ENCODE measurements at places on chromosomes 2 and 18.

GRCh38 chr2:29382486-29382885 is 267.3 kb downstream of the CLIP4 start:
- DNase-seq, result no peak

- DNase-seq, result no peak
These were observed 49.5 kb downstream of the NDUFA10 start for GRCh38 chr2:239975665-239976064.

DNA sequence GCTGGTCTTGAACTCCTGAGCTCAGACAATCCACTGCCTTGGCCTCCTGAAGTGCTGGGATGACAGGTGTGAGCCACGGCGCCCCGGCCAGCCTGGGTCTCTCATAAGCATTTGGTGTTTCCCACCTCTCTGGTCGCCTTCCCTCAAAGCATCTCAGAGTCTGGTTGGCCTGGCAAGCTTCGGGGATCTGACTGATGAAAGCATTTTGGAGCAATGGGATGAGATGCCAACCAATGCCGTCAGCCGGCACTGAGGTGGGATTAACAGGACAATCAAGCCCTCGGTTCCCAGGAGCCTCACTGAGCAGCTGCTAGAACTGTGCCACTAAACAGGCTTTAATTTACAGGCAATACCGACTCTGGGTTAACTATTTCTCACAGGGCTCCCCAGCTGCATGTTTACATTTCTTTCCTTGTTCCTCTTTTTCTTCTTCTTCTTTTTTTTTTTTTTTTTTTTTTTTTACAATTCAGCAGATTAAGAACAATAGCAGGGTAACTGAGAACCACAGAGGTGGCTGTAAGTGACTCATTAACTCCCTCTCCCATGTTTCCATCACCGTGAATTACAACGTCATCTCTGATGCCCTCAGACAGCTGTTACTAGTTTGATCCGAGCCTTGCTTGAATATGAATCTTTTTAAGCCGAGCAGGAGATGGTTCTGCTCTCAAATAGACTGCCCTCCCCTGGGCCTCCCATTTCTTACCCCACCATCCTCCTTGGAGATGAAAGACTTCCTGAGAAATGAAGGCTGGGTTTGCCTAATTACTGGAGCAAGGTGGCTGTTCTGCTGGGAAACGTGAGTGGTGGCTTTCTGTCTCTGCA is 37.9 kb downstream of the ODC1 start:
- DNase-seq, result no peak

GRCh38 chr18:72692086-72692485 is 147.9 kb upstream of the CBLN2 start:
- no peak for DNase-seq

- DNase-seq, result no peak
These were observed 857.4 kb downstream of the TDRD15 start for GRCh38 chr2:21981127-21981526.

GRCh38 chr2:109444916-109445315 is 168.8 kb downstream of the SEPTIN10 start:
- DNase-seq, result no peak

DNA sequence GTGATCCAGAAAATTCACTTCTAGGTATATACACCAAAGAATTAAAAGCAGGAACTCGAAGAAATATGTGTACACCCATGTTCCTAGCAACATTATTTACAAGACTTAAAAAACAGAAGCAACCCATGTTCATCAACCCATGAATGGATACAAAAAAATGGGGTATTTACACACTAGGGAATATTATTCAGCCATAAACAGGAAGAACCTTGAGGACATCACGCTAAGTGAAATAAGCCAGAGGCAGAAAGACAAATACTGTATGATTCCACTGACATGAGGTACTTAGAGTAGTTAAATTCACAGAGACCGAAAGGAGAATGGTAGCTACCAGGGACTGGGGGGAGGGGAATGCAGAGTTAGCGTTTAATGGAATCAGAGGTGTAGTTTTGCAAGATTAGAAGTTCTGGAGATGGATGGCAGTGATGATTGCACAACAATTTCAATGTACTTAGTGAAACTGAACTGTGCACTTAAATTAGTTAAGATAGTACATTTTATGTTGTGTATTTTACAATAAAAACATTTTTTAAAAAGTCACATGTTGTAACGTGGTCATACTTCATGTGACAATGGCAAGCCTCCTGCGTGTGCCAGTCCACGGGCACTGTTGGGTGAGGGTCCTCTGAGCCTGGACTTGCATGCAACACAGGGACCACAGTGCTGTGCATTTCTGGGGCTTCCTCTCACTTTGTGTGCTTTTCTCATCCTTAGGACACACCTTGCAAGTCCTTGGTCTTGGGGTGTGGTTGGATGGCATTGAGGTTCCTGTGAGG is 206.1 kb upstream of the HDAC4 start:
- no peak for DNase-seq

- no peak for DNase-seq
These were observed 154.8 kb upstream of the PGAP1 start for GRCh38 chr2:197081294-197081693.

- DNase-seq, result no peak
These were observed 35.6 kb downstream of the DAW1 start for GRCh38 chr2:227906991-227907390.

DNA sequence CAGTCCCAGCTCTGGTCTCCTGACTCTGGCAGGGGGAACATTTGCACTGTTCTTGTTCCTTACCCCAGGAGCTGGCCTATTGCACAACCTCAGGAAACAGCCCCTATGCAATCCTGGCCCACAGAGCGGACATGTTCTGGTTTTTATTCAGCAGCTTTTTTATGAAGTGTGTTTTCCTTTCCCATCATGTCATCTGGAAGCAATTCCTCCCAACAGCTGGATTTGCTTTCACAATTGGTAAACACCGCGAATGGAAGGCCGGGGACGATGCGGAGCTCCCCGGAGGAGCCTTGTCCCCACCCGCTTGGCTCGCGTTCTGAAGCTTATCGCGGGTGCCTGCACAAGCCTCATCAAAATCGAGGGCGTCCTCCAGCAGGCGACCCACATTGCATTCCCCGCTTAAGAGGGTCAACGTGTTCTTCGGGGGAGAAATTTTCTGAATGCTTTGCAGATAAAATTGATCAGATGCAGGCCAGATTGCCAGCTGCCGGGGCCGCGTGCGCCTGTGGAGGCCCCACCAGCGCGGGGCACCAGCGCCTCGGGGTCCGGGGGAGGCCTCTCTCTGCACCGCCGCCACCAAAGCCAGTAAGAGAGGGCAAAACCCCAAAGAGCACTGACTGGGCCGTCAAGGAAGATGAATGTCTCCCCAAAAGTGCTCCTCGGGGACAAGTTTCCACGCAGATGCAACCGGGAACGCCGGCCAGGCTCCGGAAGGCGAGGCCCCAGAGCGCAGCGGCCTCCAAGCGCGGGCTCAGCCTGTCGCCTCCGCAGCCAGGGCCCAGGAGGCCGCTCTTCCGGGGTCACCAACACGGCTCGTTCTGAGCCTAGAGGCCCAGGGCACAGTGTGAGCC is 60.3 kb upstream of the SP3 start:
- no peak for DNase-seq

- no peak for DNase-seq
These were observed 56.0 kb downstream of the BOD1L2 start for GRCh38 chr18:57202881-57203280.

DNA sequence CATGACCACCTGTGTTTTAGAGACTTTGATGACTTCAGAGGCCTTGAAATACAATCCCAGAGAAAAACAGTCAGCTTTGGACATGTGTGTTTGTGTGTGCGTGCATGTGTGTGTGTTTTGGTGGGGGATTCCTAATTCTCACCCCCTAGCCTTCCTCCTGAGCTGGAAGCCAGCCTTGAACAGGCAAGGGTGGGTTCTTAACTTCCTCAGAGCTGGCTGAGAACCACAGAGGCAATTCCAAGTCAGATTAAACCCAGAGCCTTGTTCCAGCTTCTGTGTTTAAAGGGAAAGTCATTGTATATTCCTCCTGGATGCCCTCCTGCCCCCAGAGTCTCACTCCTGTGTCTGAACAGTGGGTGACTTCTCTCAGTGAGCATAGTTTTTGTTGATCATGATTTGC is 45.2 kb upstream of the MGAT4A start:
- no peak for DNase-seq

- no peak for DNase-seq
These were observed 66.4 kb downstream of the KCNF1 start for GRCh38 chr2:10978090-10978670.

DNA sequence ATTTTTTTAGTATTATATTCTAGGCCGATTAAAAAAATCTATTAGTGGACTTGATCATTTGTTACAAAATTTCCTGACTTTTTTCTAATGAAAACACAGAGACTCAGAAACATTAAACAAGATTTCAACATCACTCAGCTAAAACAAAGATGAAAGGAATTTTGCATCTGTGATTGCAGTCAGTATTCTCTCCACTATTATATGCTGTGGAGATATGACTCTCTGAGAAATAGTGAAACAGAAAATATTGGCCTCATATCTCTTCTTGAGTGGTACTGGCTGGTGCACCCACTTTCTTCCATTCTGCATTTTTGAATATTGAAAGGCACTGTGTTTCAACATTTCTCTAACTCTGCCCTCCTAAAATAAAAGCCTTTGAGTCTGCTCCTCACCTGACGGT is 914.2 kb downstream of the TSN start:
- DNase-seq, result no peak

- DNase-seq, result no peak
These were observed 260.5 kb downstream of the TNS1 start for GRCh38 chr2:217742276-217742675.

DNA sequence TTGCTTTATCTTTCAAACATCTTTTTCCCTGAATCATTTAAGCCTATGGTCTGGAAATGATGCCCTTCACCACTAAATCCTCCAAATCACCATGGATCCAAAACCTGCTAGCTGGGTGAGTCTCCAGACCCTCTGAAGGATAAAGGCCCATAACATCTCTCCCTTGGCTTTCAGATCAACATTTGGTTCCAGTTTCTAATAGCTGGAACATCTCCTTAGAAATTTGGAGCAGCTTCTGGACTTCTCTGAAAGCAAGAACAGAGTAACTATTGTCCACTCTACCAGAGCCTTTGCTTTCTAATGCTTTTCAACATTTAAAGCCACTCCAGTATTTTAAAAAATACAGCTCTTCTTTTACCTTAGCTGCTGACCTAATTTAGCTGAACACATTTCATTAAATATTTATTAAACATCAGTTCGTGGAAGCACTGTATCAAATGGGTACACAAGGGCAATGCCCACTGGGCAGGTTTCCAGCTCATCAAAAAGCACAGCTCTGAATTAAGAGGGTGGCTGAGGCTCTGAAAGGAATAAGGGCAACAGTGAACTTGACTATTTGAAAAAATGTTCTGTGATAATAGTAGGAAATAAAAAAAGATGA is 75.3 kb downstream of the GALNT3 start:
- no peak for DNase-seq

DNA sequence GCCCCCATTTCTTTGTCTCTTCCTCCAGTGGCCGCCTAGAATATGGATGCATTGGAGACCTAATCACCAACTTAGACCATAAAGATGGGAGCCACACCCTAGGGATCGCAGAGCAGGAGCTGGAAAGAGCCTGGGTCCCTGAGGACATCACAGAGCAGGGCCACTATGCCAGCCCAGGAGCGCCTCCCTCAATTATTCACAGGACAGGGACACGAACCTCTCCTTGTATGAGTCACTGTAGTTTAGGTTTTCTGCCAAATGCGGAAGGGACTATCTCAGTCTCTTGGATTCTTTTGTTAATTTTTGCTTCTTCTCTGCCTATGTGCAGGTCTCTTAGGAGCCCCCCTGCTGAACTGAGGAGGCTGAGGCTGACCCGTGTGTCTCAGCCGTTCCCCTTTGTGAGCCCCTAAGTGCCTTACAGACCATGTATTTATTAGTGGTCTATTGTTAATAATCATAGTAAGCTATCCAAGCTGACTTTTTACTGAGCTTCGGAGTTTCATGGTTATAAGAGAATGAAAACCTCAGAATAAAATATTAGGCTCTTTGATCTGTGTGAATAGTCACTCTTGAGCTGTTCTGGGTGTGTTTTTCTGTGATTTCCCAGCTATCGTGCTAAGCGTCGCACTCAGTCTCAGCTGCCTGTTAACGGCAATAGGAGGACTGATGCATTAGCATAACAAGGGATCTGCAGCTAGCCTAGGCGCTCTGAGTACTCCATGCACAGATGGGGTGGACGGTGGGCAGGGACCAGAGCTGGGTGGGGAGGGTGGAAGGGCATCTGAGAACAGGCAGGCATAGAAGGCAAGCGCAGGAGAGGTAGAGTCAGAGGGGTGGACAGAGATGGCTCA is 12.7 kb upstream of the PTPN4 start:
- no peak for DNase-seq

DNA sequence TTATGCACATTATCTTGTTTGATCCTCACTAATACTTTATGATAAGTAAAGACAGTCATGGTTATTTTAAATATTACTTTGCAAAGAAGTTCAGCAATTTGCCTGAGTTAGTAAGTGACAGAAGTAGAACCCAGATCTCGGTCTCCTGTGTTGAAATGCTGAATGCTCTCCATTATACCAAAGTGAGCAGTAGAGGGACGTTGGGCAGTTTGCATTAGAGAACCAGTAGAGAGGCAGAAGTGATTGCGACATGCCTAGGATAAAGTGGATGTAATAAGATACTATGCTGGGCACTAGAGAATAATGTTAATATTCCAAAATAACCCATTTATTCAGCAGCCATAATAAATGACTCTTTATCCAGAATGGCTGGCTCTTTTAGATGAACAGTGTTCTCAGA is 201.0 kb downstream of the PMAIP1 start:
- DNase-seq, result no peak

DNA sequence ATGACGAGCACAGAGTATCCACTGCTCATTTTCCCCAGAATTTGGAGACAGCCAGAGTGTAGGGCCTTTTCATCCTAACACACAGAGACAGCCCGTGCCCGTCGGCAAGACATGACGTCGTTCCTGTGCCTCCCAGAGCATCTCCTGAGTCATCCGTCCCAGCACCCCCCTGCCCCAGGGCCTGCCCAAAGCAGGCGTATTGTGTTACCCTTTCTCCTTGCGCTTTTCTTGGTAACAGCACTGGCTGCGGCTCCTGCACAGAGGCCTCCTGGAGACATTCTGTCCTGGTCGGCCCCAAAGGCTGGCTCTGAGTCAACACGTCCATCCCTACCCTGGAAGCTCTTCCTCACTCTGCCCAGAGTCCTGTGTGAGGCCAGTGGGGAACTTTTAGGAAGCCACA is 217.1 kb downstream of the KLHL29 start:
- no peak for DNase-seq
